Caki2 (cell line): ENCODE measurements at places on chromosomes 3 and 15. TPM values are rescaled to one million over a fixed set of nuclear protein-coding genes. Genes with fewer than 3 reads are reported as not detected.

Gene C3orf70
- not detected in 2 replicates for total RNA-seq

Gene THAP10
- total RNA-seq = 7.2 and 11.1 TPM in 2 replicates

Gene TRIM71
- not detected in 2 replicates for total RNA-seq

Gene CX3CR1
- total RNA-seq = 0.06 TPM in 1 of 2 replicates, not detected in the other

Gene RBPMS2
- not detected in 2 replicates for total RNA-seq

Gene CCDC14
- 5.8 and 17.3 TPM in 2 replicates for total RNA-seq

DNA sequence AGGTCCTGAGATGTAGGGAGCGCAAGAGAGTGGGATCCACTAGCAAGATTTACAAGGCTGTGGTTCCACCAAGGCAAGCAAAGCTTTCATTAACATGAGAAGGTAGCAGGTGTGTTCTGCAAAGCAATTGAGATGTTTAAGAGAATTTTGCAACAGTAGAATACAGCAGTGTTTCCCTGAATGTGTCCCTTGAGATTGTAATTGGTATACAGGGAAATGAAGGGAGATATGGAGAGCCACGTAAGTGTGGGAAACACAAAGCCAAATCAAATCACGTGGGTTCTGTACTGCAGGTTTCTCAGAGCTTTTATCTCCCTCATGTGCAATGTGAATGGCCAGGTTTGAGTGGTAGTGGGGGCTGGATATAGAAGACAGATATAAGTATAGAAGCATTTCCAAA lies 67.3 kb downstream of the ATG7 start:
- no peak for DNase-seq

- DNase-seq = no peak
Measured at GRCh38 chr15:74449643-74450205, 11.2 kb downstream of the UBL7 start.

DNA sequence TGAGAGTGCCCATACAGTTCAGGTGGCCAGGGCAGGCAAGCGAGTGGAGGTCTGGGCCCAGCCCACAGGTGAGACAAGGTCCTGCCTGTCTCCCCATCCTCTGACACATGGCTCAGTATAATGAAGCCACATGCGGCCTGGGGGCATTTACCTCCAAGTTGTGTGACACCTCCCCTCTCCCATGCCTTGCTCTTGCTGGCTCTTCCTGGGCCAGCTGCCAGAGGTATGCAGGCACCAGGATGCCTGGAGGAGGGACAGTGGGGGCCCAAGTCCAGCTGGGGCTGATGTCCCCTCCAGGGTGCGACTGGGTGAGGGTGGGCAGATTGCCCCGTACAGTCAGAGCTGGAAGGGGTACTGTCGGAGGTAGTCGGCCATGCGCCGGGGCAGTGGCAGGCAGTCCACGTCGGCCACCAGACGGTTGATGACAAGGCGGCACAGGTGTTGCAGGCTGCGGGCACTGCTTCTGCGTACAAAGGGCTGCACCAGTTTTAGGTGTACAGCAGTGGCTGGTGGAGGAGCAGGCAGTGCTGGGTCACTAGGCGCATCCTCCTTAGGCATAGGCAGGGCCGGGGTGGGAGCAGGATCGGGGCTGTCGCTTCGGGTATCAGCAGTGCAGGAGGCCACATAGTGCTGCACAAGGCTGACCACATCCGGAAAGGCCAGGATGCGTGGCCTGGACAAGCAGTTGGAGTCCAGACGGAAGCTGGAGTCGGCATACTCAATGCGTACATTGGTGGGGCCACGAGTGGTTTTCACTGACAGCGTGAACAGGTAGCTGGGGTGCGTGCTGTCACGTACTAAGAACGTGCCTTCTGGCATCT lies 4.1 kb downstream of the CISH start:
- no peak for DNase-seq

- DNase-seq = no peak
Measured at GRCh38 chr3:129620828-129621559, 14.5 kb upstream of the PLXND1 start.

DNA sequence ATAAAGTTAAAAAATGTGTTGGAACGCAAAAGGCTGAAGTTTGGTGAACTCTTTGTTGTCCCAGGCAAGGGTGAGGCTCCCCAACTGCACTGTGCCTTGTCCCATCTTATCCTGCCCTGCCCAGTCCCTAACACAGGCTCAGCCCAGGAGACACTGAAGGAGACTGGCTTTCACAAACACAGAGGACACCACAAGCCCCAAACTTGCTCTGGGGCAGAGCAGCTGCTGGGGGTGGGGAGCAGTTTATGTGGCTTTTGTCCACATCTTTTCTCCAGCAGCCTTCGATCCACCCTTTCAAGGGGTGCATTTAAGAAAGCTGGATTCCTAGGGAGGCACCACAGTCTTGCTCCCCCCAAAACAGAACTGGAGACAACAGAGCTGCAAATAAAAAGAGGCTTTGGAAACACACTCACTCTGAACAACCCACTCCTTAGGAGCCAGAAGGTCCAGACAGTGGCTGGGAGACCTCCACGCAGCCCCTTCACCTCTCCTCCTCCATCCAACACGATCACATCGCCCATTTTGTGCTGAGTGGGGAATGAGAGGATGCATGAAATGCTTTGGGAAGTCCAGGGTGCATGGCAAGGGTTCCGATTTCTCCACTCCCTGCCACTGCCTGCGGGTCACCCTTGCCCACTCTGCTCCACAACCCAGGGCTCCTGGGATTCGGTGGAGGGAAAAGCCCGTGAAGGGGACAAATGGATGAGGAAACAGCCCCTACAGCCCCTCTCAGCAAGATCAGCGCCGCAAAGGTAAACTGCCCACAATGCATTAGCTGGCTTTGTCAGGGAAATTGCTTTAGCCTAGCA lies 260.5 kb upstream of the TLE3 start:
- no peak for DNase-seq
